ENCODE measurements at places on chromosomes 16 and 17. TPM values are rescaled to one million over a fixed set of nuclear protein-coding genes. Genes with fewer than 3 reads are reported as not detected.

DNA sequence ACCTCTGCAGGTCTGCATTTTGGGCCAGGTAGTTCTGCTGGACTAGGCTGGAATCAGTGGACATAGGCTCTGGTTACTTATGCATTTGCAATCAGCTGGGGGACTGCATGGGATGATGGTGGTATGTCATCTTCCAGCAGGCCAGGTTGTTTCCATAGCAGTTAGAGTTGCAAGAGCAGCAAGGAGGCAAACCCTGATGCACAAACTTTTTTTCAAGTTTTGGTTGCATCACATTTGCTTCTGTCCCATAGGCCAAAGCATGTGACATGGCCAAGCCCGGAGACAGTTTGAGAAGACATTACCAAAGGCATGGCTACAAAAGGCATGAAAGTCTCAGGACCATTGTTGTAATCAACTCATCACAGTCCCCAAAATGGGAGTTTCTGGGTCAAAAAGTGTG is 58.2 kb downstream of the PRKCB start:
- no peak for DNase-seq

The SYT17 gene
- total RNA-seq: 0.27 TPM

The NEK8 gene
- 12.4 TPM for total RNA-seq

The NPB gene
- total RNA-seq: 0.54 TPM

- no peak for DNase-seq
Measured at GRCh38 chr16:53429221-53429943, 4.9 kb upstream of the RBL2 start.

GRCh38 chr17:19454074-19454473 is 43.0 kb downstream of the RNF112 start:
- DNase-seq: no peak

The HASPIN gene
- total RNA-seq: 1.9 TPM

The TP53TG3F gene
- not detected for total RNA-seq

- no peak for DNase-seq
Measured at GRCh38 chr17:43312011-43312410, 78.2 kb upstream of the RNU2-1 start.

- no peak for DNase-seq
Measured at GRCh38 chr17:82937411-82938371, 97.9 kb upstream of the ZNF750 start.

DNA sequence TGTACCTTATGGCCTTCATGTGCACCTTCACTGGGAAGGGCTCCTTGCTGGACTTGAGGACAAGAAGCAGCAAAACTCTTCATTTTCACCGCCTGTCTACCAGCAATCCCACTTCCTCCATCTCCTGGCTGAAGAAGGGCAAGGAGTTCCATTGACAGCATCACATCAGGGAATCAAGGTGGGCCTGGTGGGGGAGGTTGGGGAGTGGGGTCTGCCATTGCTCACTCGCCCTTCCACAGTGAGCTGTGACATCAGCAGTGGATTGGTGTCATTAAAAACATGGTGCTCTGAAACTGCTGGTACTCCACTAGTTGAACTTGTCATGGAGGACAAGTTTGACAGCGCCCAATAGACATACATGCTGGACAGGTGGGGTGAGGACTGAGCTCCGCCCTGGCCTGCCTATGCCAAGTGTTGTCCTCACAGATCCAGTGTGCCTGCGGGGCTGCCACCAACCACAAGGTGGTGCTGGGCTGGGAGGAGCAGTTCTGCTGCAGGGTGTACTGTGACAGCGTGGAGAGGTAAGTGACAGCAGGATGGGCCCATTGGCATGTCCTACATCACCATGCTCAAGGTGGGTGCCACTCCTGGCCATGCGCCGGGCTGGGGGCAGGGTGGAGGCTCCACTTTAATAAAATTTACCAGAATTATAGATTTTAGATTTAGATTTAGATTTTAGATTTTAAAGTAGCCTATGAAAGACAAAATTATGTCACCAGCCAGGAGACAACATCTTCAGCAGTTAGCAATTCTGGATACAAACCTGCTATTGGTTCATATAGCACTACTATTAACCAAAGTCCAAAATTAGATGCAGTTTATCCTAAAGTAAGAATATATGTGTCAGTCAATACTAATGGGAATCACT is 1729.1 kb downstream of the TP53TG3F start:
- no peak for DNase-seq

- DNase-seq: no peak
Measured at GRCh38 chr16:59173408-59173831, 439.3 kb upstream of the GOT2 start.

DNA sequence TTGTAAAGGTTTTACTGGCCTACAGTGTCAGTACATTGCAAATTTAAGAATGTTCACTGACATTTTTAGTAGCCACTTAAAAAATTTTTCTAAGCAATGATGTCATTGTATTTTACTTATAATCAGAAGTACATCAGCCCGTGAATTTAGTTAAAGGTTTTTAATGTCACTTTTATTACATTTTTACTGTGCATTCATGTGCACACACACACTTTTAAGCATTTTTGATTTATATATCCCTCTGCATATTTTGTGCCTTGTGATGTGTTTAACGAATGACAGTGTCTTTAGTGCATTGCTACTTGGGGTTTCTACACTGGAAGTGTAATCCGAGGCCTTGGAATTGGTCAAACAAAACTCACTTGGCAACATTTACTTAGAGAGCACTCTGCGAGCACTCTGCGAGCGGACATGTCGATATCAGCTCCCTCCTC is 190.4 kb downstream of the WWOX start:
- DNase-seq: no peak

GRCh38 chr16:2056077-2056476 is 8.3 kb downstream of the TSC2 start:
- no peak for DNase-seq

The CACNG1 gene
- total RNA-seq: not detected

GRCh38 chr16:86529160-86529559 is 18.8 kb downstream of the FOXF1 start:
- no peak for DNase-seq

DNA sequence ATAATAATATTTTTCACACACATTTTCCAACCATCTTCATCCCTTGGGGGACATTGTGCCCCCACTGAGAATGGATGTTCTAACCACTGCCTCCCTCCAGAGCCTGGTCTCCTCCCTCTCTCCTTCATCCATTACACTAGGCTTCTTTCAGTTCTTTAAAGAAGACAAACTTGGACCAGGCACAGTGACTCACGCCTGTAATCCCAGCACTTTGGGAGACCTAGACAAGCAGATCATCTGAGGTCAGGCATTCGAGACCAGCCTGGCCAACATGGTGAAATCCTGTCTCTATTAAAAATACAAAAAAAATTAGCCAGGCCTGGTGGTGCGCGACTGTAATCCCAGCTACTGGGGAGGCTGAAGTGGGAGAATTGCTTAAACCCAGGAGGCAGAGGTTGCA is 6.5 kb downstream of the ALOX15 start:
- DNase-seq: no peak

The SOX9 gene
- not detected for total RNA-seq

The CCL13 gene
- total RNA-seq: not detected

DNA sequence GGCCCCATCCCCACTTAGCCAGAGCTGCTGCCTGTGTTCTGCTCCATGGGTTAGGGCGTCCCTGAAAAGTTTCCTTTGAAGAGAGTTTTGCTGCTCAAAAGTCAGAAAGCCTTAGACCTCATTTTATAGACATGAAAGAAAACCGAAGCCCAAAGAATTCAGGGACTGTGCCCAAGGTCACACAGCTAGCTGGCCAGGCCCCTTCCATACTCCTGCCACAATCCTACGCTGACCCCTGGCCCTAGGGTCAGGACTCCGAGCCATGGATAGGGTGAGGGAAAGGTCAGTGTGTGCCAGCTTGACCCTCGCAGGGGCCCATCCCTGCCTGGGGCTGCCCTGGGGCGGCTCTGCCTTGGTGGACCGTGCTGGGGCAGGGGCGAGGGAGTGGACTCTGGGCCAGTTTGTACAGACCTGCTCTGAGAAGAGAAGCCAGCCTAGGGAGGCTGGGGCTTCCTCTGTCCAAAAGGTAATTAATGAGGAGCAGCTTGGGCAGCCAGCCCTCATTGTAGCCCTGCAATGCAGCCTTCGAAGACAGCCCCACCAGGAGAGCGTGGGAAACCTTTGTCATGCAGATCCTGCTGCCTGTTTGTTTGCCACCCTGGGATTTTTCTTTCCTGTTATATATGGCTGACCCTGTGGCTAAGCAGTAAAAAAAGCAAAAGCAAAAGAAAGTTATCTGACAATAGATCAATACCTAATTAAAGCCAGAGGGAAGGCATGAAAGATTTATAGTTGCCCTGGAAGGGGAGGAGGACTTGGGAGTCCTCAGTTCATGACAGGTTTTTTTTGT is 37.4 kb downstream of the RHBDL3 start:
- DNase-seq: no peak

DNA sequence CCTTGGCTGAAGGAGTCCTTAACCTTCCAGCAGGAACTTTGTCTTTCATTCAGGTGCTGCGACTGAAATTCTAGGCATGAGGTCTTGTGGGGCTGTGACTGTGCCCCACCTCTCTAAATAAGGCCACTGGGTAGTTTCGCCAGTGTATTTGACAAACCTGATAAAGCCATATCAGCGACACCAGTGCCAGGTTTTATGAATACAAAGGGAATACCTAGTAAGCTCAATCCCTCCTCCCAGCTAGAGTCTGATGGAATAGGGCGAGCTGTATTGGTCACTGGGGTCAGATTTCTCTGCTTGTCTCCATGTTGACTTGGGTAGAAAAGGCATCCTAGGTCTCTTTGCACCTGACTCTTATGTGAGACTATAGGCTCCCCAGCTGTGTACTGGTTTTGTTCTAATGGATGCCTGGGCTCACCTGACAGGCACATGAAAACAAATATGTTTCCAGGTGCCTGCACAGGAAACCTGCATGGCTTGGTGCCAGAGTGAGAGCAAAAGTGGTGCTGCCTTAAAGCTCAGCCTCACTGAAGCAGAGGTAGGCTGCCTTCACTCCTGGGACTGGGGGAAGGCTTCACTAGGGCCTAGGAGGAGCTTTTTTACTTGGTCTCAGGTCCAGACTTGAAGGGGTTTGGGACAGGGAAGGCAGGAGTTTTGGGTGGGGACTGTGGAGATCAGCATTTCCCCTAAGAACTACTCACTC is 8.3 kb downstream of the SLC7A6 start:
- DNase-seq: peak; percentile 52

DNA sequence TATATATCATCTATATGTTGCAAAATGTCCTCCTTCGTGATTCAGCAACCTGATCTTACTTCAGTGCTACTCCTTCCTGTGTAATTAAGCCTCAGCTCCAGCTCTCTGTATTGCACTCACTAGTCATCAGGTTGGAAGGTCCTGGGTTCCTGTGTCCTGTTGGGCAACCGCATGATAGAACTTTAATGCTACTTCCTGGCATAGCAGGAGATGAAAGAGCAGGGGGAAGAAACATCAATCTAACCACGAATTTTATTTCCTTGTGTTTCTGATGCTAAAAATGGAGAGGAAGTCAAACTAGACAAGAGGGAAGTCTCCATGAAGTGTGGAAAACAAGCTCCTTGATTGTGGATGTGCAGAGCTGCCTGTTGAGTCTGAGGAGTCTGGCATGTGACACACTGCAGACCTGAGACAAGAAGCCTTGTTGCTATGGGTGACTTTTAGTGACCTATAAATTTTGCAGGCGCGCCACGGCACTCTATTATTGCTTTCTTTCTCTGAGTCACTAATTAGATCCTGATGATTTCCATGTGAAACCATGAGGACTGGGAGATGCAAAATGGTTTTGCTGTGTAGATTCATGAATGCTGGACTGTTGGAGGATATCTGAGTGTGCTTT is 25.6 kb downstream of the IGSF6 start:
- DNase-seq: peak; percentile 42

GRCh38 chr17:82970067-82970466 is 109.3 kb upstream of the METRNL start:
- no peak for DNase-seq

- no peak for DNase-seq
Measured at GRCh38 chr17:67027031-67027628, 17.2 kb upstream of the CACNG1 start.

- no peak for DNase-seq
Measured at GRCh38 chr16:88599825-88600538, 29.8 kb downstream of the ZC3H18 start.

DNA sequence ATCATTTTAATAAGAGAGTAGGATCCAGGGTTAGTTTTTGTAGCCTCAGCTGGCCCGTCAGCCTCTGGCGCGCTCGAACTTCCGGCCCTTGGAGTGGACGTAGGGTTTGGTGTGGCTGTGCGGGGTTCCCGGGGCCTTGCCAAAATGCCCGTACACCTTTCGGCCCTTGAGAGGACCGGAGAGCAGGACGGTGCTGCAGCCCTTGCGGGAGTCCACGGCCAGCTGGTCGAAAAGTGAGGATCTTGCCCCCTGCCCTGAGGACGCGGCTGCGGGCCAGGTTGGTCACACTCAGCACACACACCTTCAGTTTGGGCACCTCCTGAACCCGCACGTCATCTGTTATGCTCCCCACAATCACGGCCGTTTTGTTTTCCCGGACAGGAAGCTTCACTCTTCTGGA is 42.2 kb upstream of the CNTNAP4 start:
- no peak for DNase-seq

GRCh38 chr16:77396461-77396860 is 38.4 kb downstream of the ADAMTS18 start:
- no peak for DNase-seq

GRCh38 chr17:74950207-74950606 is 14.5 kb downstream of the OTOP3 start:
- DNase-seq: no peak

The KRT40 gene
- total RNA-seq: not detected

- no peak for DNase-seq
Measured at GRCh38 chr16:1902547-1903219, 15.5 kb downstream of the HS3ST6 start.

DNA sequence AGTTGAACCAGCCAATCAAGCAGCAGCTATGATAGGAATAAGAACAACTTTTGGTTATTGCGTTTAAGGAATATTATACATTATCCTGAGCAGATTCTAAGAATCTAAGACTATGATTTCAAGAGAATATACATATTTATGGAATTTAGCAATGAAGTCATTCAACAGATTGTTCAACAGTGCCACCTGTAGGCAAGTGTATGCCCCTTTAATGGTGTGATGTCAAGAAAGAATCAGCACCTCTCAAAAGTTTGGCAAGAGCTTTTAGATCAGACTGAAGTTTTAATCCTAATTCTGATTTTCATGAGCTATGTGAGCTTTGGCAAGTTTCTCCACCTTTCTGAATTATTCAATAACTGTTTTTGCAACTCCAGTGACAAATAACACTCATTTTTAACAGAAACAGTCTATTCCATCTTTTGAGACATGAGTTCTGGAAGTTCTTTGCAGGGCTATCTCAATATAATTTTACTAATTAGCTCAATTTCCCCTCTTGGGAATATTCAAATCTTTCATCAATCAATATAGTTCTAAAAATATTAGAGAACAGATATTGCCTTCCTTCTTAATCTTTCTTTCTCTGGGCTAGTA is 474.3 kb upstream of the TOM1L1 start:
- DNase-seq: no peak

The ICAM2 gene
- 249 TPM for total RNA-seq

The GPR142 gene
- 1.3 TPM for total RNA-seq

GRCh38 chr16:58035356-58036170 is 10.0 kb downstream of the MMP15 start:
- DNase-seq: no peak

DNA sequence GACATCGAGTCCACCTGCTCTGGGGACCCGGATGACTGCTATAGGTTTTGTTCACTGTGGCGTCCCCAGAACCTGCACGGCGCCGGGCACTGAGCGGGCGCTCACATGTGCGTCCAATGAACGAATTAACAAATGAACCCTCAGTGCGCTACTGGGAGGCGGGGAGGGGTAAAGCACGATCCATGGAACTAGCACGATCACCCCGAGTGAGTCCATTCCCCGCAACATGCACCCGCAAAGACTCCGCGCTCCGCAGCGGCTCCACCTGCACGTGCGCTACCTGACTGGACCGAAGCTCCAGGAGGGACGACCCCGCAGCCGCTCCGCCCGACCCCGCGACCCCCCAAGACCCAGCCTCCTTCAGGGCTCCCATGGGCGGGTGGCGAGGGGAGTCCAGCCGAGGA is 491 bp downstream of the TRAP1 start:
- peak; percentile 4 for DNase-seq

Data from hematopoietic multipotent progenitor cell (in vitro differentiated cells).